ENCODE measurements at places on chromosomes 5 and 9. TPM values are rescaled to one million over a fixed set of nuclear protein-coding genes. Genes with fewer than 3 reads are reported as not detected.

IL13 gene
- total RNA-seq = not detected

UNC5A gene
- 6.1 TPM for total RNA-seq

ECM2 gene
- total RNA-seq = 3.3 TPM

PROB1 gene
- total RNA-seq = under 0.01 TPM

JAK2 gene
- total RNA-seq = 58.7 TPM

REEP2 gene
- total RNA-seq = 70.9 TPM

HAVCR1 gene
- total RNA-seq = 0.82 TPM

CDH18 gene
- total RNA-seq = 17.5 TPM

TTLL11 gene
- 23.6 TPM for total RNA-seq

SPATA9 gene
- total RNA-seq = 0.82 TPM

ACO1 gene
- total RNA-seq = 13.9 TPM

IFNA21 gene
- total RNA-seq = not detected

FAXDC2 gene
- 2.4 TPM for total RNA-seq

NPR3 gene
- 19.2 TPM for total RNA-seq

Measured in frontal cortex (tissue), 4 donors.